ENCODE measurements at places on chromosomes 2 and 18. TPM values are rescaled to one million over a fixed set of nuclear protein-coding genes. Genes with fewer than 3 reads are reported as not detected.

Gene TCF23
- 0.02 TPM for polyA plus RNA-seq

Gene FMNL2
- polyA plus RNA-seq: 8.9 TPM

Gene ANO7
- polyA plus RNA-seq: 3.2 TPM

Gene POU3F3
- 0.02 TPM for polyA plus RNA-seq

Gene UGT1A5
- not detected for polyA plus RNA-seq

Gene WNT10A
- not detected for polyA plus RNA-seq

Gene MATN3
- 3.0 TPM for polyA plus RNA-seq

Gene POTEJ
- polyA plus RNA-seq: not detected

Gene PROM2
- 2.6 TPM for polyA plus RNA-seq

Gene VIL1
- 8.1 TPM for polyA plus RNA-seq

Gene PRSS56
- 0.03 TPM for polyA plus RNA-seq

Gene AQP12A
- not detected for polyA plus RNA-seq

Gene UBE2F
- polyA plus RNA-seq: 43.3 TPM

Gene WIPF1
- 4.7 TPM for polyA plus RNA-seq

Gene TRIM54
- polyA plus RNA-seq: 5.8 TPM

Gene ANXA4
- polyA plus RNA-seq: 8.9 TPM

Gene NXPH2
- polyA plus RNA-seq: 1.9 TPM

Gene PDE1A
- not detected for polyA plus RNA-seq

Gene ARHGAP15
- not detected for polyA plus RNA-seq

Gene UGT1A10
- not detected for polyA plus RNA-seq

Gene SLC11A1
- 0.20 TPM for polyA plus RNA-seq

Gene EMX1
- 2.4 TPM for polyA plus RNA-seq

Gene FSHR
- not detected for polyA plus RNA-seq

Gene LRRTM1
- 4.6 TPM for polyA plus RNA-seq

Gene E2F6
- polyA plus RNA-seq: 8.3 TPM

Gene KCNG2
- polyA plus RNA-seq: 0.71 TPM

Gene RAB27B
- 0.05 TPM for polyA plus RNA-seq

Gene COL4A4
- 0.33 TPM for polyA plus RNA-seq

Gene SEMA4C
- 47.5 TPM for polyA plus RNA-seq

Gene C2orf69
- polyA plus RNA-seq: 5.1 TPM

Gene UGT1A4
- polyA plus RNA-seq: not detected

Gene KLHL14
- polyA plus RNA-seq: 1.1 TPM

Gene CFAP53
- polyA plus RNA-seq: 0.08 TPM

Gene SERPINB10
- polyA plus RNA-seq: not detected

Gene ZNF804A
- 0.02 TPM for polyA plus RNA-seq

Gene CCDC68
- polyA plus RNA-seq: 0.06 TPM

Gene BUB1
- polyA plus RNA-seq: 48.4 TPM

Gene LRRC30
- polyA plus RNA-seq: not detected

Gene MYCN
- 100 TPM for polyA plus RNA-seq

Gene L3MBTL4
- polyA plus RNA-seq: 1.0 TPM

Gene TIA1
- 44.5 TPM for polyA plus RNA-seq

Gene GALNT1
- polyA plus RNA-seq: 10.2 TPM

Gene MYO1B
- 8.7 TPM for polyA plus RNA-seq

Gene SGPP2
- 0.29 TPM for polyA plus RNA-seq

Gene SMYD1
- polyA plus RNA-seq: 0.06 TPM

Gene CROCC2
- not detected for polyA plus RNA-seq

Gene GALR1
- 0.09 TPM for polyA plus RNA-seq

Gene C2orf80
- polyA plus RNA-seq: 0.97 TPM

Data from H1 (cell line).